ENCODE measurements at places on chromosomes 7 and 10.

DNA sequence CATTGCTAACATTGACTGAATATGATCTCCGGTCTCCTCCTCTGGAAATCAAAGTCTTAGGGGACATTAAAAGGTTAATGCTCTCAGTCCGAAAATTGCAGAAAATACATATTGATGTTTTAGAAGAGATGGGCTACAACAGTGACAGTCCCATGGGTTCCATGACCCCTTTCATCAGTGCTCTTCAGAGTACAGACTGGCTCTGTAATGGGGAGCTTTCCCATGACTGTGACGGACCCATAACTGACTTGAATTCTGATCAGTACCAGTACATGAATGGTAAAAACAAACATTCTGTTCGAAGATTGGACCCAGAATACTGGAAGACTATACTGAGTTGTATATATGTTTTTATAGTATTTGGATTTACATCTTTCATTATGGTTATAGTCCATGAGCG, 39.2 kb downstream of the SAMD8 start:
- DNase-seq = no peak

- no peak for DNase-seq
These were observed 66.8 kb downstream of the CHST15 start for GRCh38 chr10:124026589-124026939.

- DNase-seq = no peak
These were observed 394.8 kb downstream of the PARD3 start for GRCh38 chr10:34420273-34420672.

- no peak for DNase-seq
These were observed 84.8 kb downstream of the RSU1 start for GRCh38 chr10:16732376-16732775.

- no peak for DNase-seq
These were observed 98.4 kb upstream of the EEPD1 start for GRCh38 chr7:36054637-36055036.

DNA sequence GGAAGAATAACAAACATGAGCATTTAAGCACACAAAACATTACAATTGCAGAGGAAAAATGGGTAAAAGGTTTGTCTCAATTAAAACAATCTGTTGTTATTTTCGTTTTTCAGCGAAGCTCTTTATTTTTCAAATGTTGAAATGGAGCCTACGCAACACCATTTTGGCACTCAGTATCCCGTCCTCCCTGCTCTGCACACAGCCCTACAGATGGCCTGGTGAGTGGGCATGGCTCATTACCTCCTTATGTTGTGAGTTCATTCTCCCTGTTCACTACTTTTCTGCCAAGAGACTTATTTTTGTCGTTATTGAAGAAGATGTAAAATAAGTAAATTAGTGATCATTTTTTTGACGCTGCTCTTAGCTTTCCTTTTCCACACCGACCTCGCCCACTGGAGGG, 167.8 kb upstream of the CXCL12 start:
- no peak for DNase-seq
